SK-MEL-5 (cell line): ENCODE measurements at places on chromosomes 4 and X. TPM values are rescaled to one million over a fixed set of nuclear protein-coding genes. Genes with fewer than 3 reads are reported as not detected.

Gene DCAF12L2
- total RNA-seq, result 0.13 and 0.48 TPM in 2 replicates

Gene FAM13A
- total RNA-seq, result 15.1 and 15.5 TPM in 2 replicates

Gene BTK
- 1.3 and 2.9 TPM in 2 replicates for total RNA-seq

Gene CXXC4
- 1.7 and 1.8 TPM in 2 replicates for total RNA-seq

Gene HPGDS
- total RNA-seq, result not detected in 2 replicates

Gene MRPS18C
- total RNA-seq, result 45.7 and 50.2 TPM in 2 replicates

Gene MTTP
- total RNA-seq, result 0.37 and 0.56 TPM in 2 replicates

Gene PCDH18
- 1.1 TPM in 2 replicates for total RNA-seq

DNA sequence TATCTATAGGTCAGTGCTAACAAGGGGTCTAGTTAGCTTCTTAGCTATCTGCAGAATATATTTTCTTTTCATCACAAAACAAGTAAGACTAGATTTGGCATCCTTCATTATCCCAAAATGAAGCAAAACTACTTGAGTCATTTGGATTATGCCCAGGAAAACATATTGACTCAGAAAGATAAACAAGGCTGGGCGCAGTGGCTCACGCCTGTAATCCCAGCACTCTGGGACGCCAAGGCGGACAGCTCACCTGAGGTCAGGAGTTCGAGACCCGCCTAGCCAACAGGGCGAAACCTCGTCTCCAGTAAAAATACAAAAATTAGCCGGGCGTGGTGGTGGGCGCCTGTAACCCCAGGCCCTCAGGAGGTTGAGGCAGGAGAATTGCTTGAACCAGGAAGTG is 18.0 kb upstream of the MND1 start:
- no peak for DNase-seq

- DNase-seq, result no peak
Measured at GRCh38 chrX:154607370-154607769, 11.7 kb downstream of the CTAG1B start.

DNA sequence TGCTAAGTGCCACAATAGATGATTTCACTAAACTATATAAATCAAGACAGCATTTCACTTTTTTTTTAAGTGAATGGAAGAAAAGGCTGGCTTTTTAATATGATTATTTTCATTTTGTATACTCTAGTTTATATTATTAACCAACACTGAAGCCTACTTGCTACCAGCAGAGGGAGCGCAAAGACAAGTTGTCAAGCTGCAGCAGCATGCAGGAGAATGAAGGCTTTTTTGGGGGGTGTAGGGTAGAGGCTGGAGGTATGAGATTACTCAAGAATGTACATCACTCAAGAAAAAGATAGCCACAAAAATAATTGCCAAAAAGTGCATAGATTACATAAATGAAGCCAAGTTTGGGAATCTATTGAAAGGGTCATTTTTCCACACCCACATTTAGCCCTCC is 519.5 kb downstream of the FGF13 start:
- DNase-seq, result peak; percentile 54

DNA sequence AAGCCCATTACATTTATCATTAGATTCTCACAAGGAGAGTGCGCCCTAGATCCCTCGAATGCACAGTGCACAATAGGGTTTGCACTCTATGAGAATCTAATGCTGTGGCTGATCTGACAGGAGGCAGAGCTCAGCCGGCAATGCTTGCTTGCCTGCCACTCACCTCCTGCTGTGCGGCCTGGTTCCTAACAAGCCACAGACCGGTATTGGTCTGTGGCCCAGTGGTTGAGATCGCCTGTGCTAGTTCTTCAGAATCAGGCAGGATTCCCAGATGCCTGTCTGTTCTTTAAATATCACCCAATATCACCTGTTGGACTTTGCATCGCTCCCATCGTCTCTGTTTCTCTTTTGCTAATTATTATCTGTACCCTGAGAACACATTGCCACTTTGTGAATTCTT is 14.0 kb downstream of the DSPP start:
- DNase-seq, result no peak

GRCh38 chr4:53349091-53349491 is 16.8 kb downstream of the SCFD2 start:
- no peak for DNase-seq

DNA sequence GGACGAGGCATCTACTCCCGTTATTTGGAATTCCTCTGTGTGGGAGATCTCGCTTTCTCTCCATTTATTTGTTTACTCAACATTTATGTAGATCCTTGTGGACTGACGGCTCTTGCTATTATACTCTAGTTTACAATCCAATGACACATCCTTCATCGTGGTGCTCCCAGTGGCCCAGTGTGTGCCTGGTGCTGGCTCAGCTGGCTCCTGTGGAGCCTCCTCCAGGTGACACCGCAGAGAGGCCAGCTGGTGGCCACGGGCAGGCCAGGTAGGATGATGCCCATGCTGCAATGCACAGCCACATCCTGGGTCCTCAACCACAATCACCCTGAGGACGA is 84.0 kb upstream of the AFAP1 start:
- no peak for DNase-seq

DNA sequence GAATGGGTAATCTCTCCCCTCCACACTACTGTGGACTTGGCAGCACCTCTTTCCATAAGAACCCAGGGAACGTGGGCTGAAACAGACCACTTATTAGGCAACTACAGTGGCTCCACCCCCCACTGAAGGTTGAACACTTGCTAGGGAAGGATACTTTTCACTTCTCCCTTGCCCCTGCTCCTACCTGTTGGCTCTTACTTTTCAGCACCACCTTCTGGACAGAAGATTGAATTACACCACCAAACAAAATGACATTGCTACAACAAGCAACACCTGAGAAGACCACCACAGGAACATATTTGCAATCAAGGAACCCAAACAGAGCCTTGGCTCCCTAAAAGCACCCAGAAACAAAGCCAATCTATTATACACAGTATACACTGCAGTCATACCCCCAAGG is 132.1 kb upstream of the CXCL13 start:
- DNase-seq, result peak; percentile 37

- DNase-seq, result no peak
Measured at GRCh38 chr4:77560170-77560569, 45.5 kb upstream of the CXCL13 start.

DNA sequence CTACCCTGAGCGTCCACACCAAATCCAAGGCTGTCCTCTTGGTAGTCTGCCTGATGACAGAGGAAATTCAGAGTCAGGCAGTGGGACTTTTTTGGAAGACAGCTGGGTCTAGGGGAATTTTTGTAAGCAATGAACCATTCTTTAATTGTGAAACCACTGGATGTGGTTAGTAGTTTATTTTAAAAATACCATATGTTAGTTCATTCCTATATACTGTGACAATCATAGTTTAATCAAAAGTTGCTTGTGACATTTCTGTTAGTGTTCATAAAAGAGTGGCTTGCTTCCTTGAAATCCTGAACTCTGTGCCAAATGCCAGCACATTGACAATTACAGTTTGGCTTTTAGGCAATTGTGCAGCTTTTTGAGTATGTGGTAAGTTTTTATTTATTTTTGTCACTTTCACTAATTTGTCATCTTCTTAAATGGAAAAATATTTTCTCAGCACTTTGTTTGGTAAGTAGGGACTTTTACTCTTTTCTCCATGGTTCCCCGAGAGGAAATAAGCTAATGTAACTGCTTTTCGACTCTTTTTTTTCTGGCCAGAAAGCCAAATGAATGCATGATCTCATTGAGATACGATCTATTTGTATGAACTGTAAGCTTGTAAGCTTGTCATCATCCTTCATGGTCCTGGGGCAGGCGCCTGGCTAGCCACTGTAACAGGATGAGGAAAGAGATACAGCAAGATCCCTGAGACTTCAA is 72.6 kb upstream of the SLC4A4 start:
- DNase-seq, result no peak

DNA sequence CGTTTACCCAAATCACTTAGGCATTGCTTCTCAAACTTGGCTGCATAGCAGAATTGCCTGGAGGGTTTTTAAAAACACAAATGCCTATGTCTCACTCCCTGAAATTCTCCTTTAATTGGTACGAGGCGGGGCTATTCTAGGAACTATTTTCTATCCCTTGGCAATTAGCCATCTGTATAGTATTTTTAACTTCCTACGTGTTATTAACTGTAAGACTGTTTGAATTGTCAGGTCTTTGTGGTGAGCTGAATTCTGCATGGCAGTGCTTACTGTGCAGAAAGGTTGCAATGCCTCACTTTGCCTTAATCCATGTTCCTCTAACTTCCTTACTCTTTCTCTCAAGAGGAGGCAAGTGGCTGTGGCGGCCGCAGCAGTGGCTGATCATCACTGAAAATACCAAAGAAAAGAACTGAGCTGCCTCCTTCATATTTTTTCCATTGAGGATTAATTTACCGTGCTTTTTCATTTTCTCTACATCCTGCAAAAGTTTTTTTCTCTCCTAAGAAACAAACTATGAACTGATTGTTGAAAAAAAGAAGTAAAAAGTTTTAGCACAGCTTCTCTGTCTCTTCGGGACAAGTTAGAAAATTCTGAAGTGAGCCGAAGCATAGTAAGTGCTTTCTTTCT is at the start of gene SHROOM3:
Gene SHROOM3 (plus strand): TSS at position 329 of the 627 bp plus-strand sequence. CDS start 824 bp downstream, outside the sequence.
- peak; percentile 48 for DNase-seq

DNA sequence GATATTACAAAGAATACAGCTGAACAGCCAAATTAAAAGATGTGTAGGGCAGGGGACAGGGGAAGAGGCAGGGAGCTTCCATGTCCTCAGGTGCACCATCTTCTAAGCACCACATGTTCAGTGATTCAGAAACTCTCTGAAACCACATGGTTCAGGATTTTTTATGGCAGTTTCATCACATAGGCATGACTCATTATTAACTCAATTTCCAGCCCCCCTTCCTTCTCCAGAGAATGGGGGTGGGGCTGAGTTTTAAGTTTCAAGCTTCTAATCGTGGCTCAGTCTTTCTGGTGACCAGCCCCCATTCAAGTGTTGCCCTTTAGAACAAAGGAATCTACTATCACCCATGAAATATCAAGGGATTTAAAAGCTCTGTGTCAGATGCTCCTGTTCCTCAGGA is 317.8 kb upstream of the GALNT7 start:
- peak; percentile 78 for DNase-seq

DNA sequence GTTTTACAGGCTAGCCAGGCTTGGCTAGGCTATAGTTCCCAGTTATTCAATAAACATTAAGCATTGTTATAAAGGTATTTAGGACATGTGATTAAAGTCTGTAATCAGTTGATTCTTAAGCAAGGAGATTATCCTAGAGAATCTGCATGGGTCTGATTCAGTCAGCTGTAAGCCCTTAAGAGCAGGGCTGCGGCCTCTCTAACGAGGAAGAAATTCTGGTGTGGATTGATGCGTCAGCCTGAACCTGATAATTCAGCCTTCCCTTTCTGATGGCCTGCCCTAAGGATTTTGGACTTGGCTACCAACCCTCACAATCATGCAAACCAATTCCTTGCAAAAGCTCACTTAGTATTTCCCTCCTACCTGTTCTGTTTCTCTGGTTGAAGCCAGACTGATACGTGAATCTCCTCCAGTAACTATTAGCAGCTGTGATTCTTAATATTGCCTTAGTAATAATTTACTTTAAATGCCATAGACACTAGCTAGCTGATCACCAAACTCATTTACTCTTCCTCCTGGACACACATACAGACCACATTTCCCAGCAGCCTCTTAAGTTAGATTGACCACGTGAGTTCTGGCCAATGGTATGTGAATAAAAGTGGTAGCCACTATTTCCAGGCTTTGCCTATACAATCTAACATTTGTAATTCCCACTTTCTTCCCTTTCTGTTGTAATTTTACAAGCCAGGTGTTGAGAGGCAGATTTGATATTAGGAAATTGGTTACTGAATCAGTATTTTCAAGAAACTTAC is 678.0 kb upstream of the INTU start:
- DNase-seq, result no peak

DNA sequence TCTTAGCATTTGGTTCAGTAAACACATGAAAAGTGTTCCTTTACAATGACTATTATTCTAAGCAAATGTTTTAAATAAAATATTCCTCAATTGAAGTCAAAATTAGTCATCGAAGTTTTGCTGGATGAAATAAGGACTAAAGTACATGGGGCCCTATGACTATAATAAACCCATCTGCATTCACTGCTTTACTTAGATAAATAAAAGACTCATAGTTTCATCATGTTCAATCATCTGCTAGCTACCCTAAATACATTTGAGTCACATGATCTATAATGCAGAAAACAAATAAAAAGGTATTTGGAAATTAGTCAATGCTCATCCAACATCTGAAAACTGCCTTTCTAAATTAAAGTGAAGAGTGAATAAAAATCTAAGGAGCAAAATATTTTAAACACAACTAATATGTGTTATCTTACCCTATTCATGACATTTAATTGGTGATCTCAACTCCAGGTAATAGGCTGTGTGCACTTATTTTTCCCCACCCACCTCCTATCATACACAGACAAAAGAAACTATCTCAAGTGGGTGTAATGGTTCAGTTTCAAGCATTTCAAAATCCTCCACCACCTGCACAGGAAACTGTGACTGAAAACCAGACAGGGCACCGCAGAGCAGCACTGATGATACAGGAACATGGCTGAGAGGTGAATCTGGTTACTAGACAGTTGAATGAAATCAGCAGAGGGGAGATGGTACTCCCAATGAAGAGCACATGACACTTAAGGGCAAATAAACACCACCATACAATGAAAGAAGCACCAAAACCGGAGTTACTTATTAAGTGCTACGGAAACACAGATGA is 78.6 kb downstream of the CAMK2D start:
- DNase-seq, result no peak

DNA sequence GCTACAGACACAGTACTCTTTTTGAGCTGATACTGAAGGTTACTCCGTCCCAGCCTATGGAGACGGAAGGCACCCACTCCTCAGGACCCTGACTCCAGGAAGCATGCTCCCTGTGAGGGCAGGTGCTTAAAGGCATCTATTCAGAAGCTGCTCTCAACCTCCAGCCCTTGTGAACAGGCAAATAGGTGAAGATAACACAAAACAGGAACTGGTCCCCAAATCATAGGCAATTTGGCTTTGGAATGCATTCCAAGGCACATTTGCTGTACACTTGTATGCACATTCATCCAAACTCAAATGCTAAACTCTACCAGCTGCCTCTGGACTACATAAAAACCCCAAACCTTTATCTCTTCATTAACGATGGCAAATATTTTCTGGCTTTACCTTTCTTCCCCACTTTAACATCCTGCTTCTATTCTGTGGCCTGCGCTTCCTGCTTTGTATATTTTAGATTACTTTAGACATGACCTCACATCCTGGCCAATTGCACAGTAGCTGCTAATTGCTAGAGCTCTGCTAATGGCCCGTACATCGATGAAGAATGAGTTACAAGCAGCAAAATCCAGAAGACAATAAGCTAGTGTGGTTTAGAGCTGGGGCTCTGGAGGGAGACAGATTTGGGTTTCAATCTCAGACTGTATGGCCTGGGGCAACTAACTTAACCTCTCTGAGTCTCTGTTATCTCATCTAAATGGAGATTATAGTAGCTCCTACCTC is 3.2 kb downstream of the SEL1L3 start:
- DNase-seq, result peak; percentile 66
